ENCODE measurements at places on chromosomes 12 and 14.

GRCh38 chr12:28937196-28937595 lies 211.9 kb upstream of the FAR2 start:
- H3K27me3 ChIP-seq = no peaks in the 10 kb centered on the region
- H3K4me1 ChIP-seq = no peaks in the 10 kb centered on the region
- DNase-seq = no peak
- no peaks in the 10 kb centered on the region for H3K36me3 ChIP-seq
- H3K4me3 ChIP-seq = no peak overlapping the region

DNA sequence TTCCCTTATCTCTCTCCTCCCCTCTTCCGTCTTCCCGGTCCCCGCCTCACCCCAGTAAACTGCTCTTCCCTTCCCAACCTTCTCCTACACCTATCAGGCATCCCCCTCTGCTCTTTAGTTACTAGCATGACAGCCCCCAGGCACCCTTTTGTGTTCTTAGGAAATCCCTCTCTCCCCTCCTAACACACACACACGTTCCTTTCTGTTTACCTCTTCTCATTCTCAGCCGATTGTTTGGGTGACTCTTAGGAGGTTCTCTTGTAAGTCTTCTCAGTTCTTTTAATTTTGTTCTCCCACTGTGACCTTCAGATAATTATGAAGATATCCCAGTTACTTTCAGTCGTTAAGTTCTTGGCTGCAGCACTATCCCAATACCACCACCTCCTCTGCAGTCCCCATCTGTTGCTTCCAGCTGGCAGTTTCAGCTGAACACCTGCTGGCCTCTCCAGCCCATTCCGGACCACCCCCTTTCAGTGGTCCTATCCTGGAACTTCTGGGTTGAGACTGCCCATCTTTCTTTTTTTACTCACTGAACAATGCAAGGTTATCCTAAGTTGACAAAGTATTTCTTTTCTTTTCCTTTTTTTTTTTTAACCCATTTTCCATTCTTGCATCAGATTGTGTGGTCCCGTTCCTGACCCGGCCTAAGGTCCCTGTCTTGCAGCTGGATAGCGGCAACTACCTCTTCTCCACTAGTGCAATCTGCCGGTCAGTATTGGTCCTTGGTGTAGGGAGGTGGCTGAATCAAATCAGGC lies 711 bp downstream of the MARS1 start:
- no peak for DNase-seq
- H3K36me3 ChIP-seq = peaks cover 33% of the 10 kb centered on the region
- H3K27ac ChIP-seq = peak overlapping the region; percentile 71
- H3K4me1 ChIP-seq = peaks cover 19% of the 10 kb centered on the region
- H3K27me3 ChIP-seq = no peaks in the 10 kb centered on the region

DNA sequence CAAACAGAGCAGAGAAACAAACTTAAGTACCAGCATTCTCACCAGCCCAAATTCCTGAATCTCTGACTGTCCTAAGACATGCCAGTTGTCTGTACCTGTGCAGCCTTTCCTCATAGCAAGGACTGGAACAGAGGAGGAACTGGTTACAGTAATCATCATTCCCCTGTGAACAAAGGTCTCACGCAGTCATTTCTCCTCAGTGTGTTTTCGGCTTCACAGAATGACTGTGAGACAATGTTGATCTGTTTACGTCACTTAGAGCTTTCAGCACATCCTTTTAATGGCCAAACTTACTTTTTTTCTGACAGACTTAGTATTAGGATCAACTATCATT lies 169.0 kb downstream of the FBXL14 start:
- no peak overlapping the region for H3K27ac ChIP-seq
- no peaks in the 10 kb centered on the region for H3K27me3 ChIP-seq
- no peak overlapping the region for H3K4me3 ChIP-seq
- H3K4me1 ChIP-seq = no peaks in the 10 kb centered on the region
- H3K36me3 ChIP-seq = no peaks in the 10 kb centered on the region

GRCh38 chr14:68042586-68043210 lies 223.1 kb downstream of the RAD51B start:
- no peak for DNase-seq
- H3K36me3 ChIP-seq = no peaks in the 10 kb centered on the region
- H3K4me1 ChIP-seq = no peaks in the 10 kb centered on the region
- no peak overlapping the region for H3K4me3 ChIP-seq
- no peaks in the 10 kb centered on the region for H3K27me3 ChIP-seq

DNA sequence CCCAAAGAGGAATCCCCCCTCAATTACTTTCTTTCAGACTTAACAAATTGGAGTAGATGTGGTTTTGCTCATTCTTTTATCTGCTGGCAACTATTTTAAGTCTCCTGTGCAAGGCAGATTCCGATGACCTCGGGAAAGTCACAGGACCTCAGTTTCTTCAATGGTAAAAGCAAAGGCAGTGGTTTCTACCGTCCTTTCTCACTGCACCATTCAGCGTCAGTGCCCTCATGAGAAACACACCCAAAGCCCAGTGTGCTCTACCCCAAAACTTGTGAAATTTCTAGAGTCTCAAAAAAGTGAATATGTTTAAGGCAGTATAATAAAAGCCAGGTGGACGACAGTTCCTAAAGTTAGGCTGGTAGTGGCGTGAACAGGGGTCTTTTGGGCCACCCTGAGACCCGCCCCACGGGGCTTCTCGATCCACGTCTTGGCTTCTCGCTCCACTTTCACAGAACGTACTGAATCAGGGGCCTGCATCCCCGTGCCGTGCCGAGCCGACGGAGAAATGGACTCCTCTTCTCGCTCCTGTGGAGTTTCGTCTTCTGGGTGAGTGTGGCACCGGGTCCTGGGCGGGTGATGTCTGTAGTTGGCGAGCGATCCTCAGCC lies 1.3 kb upstream of the ARHGAP5 start:
- H3K4me1 ChIP-seq = peaks cover 14% of the 10 kb centered on the region
- H3K27ac ChIP-seq = peak overlapping the region; percentile 67
- no peaks in the 10 kb centered on the region for H3K27me3 ChIP-seq
- H3K36me3 ChIP-seq = no peaks in the 10 kb centered on the region

DNA sequence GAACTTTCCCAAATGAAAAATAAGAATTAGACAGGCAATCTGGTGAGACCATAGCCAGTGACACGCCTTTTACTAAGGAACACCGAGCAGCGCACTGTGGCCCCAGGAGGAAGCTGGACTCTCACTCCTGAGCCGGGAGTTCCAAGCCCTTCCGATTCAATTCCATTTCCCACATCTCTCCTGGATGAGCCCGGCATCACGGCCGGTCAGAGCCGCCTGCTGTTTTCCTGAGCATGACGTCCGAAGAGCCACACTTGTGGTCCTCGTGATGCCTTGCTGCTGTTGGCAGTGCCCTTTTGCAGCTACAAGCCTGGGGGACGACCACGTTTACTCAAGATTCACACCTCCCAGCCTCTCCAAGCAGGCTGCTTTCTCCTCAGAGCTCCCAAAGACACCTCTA lies 40.8 kb downstream of the FBXL14 start:
- DNase-seq = no peak
- no peaks in the 10 kb centered on the region for H3K36me3 ChIP-seq
- H3K27me3 ChIP-seq = no peaks in the 10 kb centered on the region
- no peaks in the 10 kb centered on the region for H3K4me1 ChIP-seq
- H3K4me3 ChIP-seq = no peak overlapping the region

GRCh38 chr14:21255385-21256101 lies 13.7 kb downstream of the HNRNPC start:
- no peaks in the 10 kb centered on the region for H3K27me3 ChIP-seq
- no peak for DNase-seq
- H3K27ac ChIP-seq = no peak overlapping the region
- H3K4me3 ChIP-seq = no peak overlapping the region

- DNase-seq = no peak
- H3K27ac ChIP-seq = no peak overlapping the region
- H3K27me3 ChIP-seq = no peaks in the 10 kb centered on the region
- H3K4me1 ChIP-seq = no peaks in the 10 kb centered on the region
- H3K36me3 ChIP-seq = no peaks in the 10 kb centered on the region
- no peak overlapping the region for H3K4me3 ChIP-seq
Observed at GRCh38 chr12:79652521-79652920, 38.2 kb downstream of the PAWR start.

GRCh38 chr12:112012775-112013600 lies at the start of the genes ERP29 and TMEM116:
Gene ERP29, plus strand, starts transcription at chr12:112013426. Its CDS starts 40 bp downstream, at chr12:112013466.
Gene TMEM116, minus strand, starts transcription at chr12:112013165. Its CDS starts 7,895 bp downstream, at chr12:112005270.
- H3K27me3 ChIP-seq = no peaks in the 10 kb centered on the region
- H3K4me3 ChIP-seq = peak within 1 kb of the TSS; percentile 90
- H3K27ac ChIP-seq = peak within 1 kb of the TSS; percentile 93
- peaks cover 53% of the 10 kb centered on the region for H3K4me1 ChIP-seq

- no peaks in the 10 kb centered on the region for H3K27me3 ChIP-seq
- peak overlapping the region; percentile 64 for H3K27ac ChIP-seq
- peak overlapping the region; percentile 57 for H3K4me3 ChIP-seq
- peak; percentile 87 for DNase-seq
Observed at GRCh38 chr14:70655110-70655826, 13.6 kb downstream of the TTC9 start.

- peak overlapping the region; percentile 79 for H3K27ac ChIP-seq
- H3K27me3 ChIP-seq = no peaks in the 10 kb centered on the region
- DNase-seq = no peak
- H3K4me1 ChIP-seq = peaks cover 18% of the 10 kb centered on the region
- no peaks in the 10 kb centered on the region for H3K36me3 ChIP-seq
Observed at GRCh38 chr12:55715169-55715764, 579 bp upstream of the BLOC1S1 start.

DNA sequence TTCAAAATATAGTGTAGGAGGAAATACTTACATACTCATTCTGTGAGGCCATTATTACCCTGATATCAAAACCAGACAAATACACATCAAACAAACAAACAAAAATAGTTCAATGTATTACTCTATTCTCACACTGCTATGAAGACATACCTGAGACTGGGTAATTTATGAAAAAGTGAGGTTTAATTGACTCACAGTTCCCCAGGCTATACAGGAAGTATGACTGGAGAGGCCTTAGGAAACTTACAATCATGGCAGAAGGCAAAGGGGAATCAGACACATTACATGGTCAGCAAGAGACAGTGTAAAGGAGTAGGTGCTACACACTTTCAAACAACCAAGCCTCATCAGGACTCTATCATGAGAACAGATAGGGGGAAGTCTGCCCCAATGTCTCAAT lies 1023.2 kb downstream of the TMTC2 start:
- DNase-seq = no peak
- H3K27me3 ChIP-seq = no peaks in the 10 kb centered on the region
- no peak overlapping the region for H3K4me3 ChIP-seq
- H3K27ac ChIP-seq = no peak overlapping the region
- H3K4me1 ChIP-seq = no peaks in the 10 kb centered on the region

DNA sequence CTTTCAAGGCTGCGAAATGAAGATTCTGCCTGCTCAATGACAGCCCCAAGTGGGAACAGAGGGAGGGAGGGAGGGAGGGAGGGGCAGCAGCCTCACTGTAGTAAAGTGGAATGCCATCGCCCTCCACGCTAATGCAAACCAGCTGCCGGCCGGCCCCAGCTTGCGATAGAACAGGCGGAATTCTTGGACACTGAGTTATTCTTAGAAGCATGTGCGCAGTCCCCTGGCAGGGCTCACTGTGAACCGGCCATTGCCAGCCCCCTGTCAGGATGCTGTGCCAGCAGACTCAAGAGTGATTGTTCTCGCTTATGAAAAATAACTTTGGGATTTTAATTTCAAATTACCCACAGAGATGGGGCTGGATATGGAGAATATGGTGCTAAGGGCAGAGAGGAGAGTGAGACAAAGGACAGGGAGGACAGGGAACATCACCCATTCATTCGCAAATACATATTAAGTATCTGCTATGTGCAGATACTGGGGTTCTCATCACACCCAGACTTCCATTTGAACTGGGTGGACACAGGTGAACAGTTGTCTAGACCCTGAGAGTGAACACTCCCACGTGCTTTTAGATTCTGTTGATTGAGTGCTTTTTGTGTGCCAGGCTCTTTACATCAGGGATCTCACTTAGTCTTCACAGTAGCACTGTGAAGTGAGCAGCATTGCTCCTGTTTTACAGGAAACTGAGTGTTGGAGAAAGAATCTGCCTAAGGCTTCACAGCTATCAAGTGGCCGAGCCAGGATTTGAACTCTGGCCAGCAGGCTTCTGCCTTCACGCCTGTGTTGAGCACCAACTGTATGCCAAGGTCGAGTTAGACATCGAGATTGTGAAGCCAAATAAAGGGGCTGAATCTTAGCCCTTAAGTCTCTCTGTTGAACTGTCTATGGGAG lies 192.9 kb downstream of the C12orf75 start:
- no peaks in the 10 kb centered on the region for H3K36me3 ChIP-seq
- no peak overlapping the region for H3K4me3 ChIP-seq
- no peaks in the 10 kb centered on the region for H3K27me3 ChIP-seq
- no peak overlapping the region for H3K27ac ChIP-seq
- no peaks in the 10 kb centered on the region for H3K4me1 ChIP-seq

DNA sequence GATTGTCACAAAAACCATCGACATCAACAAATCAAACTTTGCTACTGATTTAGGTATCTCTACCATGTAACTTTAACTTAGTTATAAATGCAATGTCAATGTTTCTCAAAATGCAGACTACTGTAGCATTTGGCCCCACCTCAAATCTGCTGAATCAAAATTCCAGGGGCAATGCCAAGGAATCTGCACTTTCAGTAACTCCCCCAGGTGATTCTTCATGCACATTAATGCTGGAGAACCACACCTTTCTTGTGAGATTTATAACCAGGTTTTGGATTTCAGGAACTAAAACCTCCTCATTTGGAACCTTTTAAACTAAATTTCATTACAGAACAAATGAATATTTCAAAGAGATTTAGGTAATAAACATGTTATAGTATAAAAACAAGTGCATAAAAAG lies 4.9 kb downstream of the ATP2B1 start:
- H3K27me3 ChIP-seq = no peaks in the 10 kb centered on the region
- peaks cover 50% of the 10 kb centered on the region for H3K4me1 ChIP-seq
- DNase-seq = no peak
- H3K4me3 ChIP-seq = no peak overlapping the region
- H3K27ac ChIP-seq = no peak overlapping the region

GRCh38 chr12:16020031-16020430 lies 108.9 kb downstream of the DERA start:
- H3K27me3 ChIP-seq = no peaks in the 10 kb centered on the region
- H3K4me1 ChIP-seq = no peaks in the 10 kb centered on the region
- no peaks in the 10 kb centered on the region for H3K36me3 ChIP-seq
- no peak overlapping the region for H3K27ac ChIP-seq
- DNase-seq = no peak
- no peak overlapping the region for H3K4me3 ChIP-seq

DNA sequence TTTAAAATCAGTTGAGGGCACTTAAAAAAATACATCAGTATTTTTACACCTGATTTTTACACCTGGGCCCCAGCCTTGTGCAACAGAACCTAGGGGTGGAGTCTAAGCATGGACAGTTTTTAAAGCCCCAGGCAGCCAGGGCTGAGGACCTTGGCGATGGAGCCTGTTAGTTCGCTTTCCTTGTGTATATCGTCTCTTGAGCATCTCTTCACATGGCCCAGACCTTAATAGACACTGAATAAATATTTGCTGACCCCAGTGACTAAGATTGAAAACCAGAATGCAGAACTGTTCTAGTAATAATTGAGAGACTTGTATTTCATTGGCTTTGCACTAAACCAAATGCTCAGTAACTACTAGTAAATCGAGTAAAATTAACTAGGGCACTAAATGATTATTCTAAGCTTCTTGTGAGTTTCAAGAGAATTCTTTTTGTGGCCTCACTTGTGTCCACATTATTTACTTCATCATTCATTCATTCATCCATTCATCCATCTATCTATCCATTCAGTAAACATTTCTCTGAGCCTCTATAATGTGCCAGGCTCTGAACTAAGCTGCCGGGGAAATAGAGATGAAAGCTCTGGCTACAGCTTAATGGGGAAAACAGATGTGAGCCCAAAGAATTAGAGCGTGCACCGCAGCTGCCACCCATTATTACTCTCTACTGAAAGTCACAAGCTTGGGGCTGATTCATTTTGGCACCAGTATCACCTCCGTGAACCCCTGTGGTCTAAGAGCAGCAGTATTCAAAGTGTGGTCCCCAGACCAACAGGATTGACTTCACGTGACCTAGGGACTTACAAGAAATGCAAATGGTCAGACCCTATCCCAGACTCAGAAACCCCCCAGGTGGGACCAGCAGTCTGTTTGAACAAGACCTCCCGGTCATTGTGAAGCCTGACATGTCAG lies 30.7 kb upstream of the BCL7A start:
- no peak overlapping the region for H3K4me3 ChIP-seq
- no peak overlapping the region for H3K27ac ChIP-seq
- DNase-seq = no peak
- H3K36me3 ChIP-seq = no peaks in the 10 kb centered on the region
- no peaks in the 10 kb centered on the region for H3K27me3 ChIP-seq

All from CD8-positive, alpha-beta memory T cell (primary cell).